GM23248 (cell line): ENCODE measurements at places on chromosomes 1 and 21. TPM values are rescaled to one million over a fixed set of nuclear protein-coding genes. Genes with fewer than 3 reads are reported as not detected.
A peak's percentile ranks its signal among the peaks of the same experiment; 100 is the strongest.

OXCT2 gene
- 0.37 and 0.69 TPM in 2 replicates for polyA plus RNA-seq

DNA sequence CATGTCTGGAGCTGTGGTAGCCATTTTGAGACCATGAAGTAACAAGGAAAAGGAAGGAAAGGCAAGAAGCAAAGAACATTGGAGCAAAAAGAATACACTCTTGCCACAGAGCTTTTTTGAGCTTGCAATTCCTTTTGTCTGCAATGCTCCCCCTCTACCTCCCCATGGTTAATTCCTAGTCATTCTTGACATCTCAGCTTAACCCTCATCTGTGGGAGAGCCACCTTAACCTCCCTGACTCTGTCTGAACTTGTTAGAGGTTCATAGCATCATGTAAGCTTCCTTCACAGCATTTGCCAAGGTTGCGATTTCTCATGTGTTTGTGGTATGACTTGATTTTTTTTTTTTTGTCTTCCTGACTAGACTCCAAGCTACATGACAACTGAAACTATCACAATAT is 564.1 kb upstream of the PLXNA2 start:
- no peak for DNase-seq

DNA sequence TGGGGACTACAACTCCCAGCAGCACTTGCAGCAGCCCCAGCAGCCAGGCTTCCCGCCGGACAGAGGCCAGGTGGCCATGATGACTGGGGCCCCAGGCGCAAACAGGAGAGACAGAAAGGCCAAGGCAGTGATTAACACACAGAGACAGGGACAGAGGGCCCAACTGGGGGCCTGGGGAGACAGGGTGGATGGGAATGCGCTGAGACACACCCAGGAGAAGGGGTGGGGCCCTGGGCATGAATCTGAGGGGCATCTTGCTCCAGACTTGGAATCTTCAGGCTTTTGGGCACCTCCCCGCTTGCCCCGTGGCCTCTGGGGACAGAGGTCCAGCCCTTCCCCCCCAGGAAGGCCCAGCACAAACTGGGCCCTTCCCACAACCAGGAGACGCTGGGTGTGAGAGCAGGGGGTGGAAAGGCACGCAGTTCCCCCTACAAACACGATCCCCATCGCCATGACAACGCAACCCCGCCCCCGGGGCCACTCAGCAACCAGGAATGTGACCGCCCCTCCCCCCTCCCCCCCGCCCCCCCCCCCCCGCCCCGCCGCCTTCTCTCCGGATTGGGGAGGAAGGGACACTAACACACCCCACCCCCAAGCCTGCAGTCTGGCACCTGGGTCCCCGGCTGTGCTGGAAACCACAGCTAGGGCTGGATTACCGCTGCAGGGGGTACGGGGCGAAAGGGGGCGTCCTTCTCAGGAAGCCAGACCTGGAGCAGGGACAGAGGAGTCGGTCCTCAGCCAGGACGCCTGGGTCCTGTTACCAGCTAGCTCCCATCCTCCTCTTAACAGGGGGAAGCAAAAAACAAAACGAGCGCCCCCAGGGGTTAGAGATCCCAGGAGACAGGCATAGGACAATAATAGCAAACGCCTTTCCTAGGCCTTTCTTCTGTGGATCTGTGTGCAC is 4.5 kb downstream of the HDGF start:
- peak; percentile 95 for DNase-seq

DNA sequence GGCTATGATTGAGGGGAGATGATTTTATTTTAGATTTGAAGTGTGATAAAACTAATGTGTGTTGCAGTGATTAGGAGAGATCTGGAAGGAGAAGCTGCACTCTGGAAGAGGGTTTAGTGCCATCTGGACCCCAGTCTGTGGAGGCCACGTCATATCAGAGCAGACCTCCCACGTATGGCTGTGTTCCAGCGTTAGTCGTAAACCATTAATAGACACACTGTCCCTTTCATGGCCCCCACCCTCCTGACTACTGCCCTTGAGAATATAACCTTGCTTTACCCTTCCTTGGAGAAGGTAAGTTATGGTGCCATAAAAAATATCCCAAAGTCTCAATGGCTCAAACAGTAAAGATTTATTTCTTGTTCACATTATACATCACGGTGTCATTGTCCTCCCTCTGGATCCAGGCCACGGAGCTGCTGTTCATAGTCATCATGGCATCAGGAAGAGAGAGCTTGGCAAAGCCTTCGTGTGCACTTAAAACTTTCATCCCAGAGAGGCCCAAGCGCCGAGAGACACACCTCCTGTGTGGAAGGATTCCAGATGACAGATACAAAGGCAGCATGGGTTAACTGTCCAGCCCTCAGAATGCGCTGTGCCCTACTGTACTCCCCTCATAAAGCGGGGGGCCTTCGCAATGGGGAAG is 33.2 kb downstream of the RHOU start:
- DNase-seq: peak; percentile 7

DNA sequence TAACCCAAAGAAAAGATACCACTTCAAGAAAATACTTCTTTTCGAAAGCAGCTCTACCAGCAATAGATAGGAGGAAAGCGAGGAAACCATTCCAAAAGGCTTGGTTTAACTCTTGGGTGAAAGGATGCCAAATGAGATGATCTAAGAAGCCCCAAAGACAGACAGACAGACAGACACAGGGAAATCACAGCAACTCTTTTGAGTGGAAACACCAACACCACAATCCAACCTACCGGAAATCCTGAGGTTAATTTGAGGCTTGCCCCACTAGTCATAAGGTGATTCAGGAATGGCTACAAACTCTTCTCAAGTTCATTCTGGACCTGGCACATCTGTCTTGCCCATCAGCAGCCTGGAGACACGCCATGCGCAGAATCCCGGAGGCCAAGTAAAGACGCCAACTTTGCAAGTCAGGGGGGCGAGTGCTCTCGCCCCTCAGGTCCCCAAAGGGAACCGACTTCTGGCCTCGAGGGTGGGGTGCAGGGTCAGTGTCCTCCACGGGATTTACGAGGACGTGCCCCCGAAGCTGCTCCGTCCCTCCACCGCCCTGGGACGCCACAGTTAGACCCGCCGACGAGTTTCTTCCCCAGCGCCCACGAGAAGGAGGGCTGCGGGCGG is 778 bp downstream of the EVI5 start:
- DNase-seq: peak; percentile 86

DNA sequence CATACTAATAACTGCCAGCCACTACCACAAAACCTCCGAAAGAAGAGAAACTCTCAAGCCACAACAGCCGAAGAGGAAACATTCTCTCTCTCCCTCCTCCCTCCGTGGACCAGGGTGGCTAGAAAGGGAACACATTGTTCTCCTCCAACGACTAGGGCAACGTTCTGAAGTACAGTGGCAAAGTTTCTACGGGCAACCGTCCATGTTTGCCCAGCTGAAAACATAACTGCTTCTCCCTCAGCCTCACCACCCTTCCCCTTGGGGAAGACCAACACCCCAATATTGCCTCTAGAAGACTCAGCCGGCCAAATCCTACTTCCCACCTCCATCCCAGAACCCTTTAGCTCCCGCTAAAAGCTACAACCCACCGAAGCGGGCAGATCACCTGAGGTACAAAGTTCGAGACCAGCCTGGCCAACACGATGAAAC is 2.0 kb downstream of the GLUL start:
- peak; percentile 40 for DNase-seq
